ENCODE measurements at places on chromosomes 4 and X. TPM values are rescaled to one million over a fixed set of nuclear protein-coding genes. Genes with fewer than 3 reads are reported as not detected.

DNA sequence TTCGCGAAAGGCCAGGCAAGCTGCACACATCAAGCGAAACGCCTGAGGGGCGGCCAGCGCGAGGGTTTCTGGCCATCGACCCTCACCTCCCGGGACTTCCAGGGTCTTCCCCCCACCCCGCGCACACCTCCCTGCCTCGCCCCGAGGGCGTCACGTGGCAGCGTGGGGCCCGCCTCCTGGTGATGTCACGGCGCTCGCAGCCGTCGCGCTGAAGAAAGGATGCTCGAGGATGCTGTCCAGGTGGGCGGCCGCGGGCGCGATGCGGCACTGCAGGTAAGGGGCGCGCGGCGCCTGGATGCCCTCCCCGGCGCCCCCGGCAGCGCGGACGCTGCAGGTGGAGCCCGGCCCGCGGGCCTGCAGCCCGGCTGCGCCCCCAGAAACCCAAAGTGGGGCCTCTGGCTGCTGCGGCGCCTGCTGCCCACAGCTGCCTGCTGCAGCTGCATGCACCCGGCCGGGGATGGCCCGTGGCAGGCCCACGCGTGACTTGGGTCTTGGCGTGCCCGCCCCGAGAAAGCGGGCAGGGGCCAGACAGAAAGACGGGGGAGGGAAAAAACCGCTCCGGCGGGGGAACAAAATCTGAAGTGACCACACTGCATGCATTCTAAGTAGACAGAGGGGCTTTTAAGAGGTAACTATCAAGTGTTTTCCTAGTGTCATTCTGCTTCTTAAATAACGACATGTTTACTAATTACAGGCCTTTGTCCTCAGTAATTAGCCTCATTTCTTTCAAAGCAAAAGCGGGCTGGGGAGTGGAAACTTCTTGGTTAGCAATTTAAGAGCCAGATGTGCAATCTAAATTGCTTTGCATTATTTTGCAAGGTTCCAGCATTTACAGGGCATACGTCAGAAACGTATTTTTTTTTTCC lies 1.7 kb downstream of the CLCN4 start:
- H3K27me3 ChIP-seq: peaks cover 5% of the 10 kb centered on the region
- no peak overlapping the region for H3K27ac ChIP-seq
- no peaks in the 10 kb centered on the region for H3K36me3 ChIP-seq
- peaks cover 26% of the 10 kb centered on the region for H3K4me1 ChIP-seq
- peak overlapping the region; percentile 24 for H3K4me3 ChIP-seq

The USP9X gene
- 218 TPM for total RNA-seq

DNA sequence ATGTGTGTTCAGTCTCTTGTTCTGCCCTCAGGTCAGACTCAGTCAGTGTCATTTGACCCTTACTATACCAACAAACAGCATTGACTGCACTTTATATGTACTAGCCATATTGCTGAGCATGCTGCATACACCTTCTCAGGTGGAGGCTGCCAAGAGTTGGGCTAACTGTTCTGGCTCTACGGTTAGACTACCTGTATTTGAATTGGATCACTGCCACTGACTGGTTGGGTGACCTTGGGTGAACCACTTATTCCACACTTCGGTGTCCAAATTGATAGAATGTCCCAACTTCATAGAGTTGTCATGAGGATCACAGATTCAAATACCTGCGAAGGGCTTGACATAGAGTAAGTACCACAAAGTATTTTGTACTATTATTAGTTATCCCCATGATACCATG lies 91.2 kb upstream of the GPR50 start:
- peak; percentile 48 for DNase-seq
- H3K27me3 ChIP-seq: no peaks in the 10 kb centered on the region
- no peak overlapping the region for H3K27ac ChIP-seq

DNA sequence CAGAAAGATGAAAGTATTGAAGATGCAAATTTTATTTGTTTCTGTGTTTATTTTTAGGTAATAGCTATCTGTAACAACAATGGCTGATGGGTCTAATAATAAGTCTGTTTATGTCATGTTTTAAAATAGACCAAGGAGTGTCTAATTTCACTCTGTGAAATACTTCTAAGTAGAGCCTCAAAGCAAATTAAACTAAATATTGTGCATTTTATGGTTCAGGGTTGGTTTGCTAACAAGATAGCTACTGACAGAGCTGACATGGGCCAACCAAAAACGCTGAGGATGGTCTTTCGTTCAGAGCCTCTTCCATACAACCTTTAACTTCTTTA lies 437.6 kb upstream of the CTSO start:
- no peaks in the 10 kb centered on the region for H3K36me3 ChIP-seq
- no peaks in the 10 kb centered on the region for H3K27me3 ChIP-seq
- DNase-seq: no peak

The SLC4A4 gene
- 95.3 TPM for total RNA-seq

The ERAS gene
- total RNA-seq: not detected

GRCh38 chr4:5448221-5448620 lies 260.1 kb downstream of the EVC2 start:
- H3K27me3 ChIP-seq: no peaks in the 10 kb centered on the region
- no peak for DNase-seq
- no peak overlapping the region for H3K4me3 ChIP-seq
- no peaks in the 10 kb centered on the region for H3K36me3 ChIP-seq

DNA sequence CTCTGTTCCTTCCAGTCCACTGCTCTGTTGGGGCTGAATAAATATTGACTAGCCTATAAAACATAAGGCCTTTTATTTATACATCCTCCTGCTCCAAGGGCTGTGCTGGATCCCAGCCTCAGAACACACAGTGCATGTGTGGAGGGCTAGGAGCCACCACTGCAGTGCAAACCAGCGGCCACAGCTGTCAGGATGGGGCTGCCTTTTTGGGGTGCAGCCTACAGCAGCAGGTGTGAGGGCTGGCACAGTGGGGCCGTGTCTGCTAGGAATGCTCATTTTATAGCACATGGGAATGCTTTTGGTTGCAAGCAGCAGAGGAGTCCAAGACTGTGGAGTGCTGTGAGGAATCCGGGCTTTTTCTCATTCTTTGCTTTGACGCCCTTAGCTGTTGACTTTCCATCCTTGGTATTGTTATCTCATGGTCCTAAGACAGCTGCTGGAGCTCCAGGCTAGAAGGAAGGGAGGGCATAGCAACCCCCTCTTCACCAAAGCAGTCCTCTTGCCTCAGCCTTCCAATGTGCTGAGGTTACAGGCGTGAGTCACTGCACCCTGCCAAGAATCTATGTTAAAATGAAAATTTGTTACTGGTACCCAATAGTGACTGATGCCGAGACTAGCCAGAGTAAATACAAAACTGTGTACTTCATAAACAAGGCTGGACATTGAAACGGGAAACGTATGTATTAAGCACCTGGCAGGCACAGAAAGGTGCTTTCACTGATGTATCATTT lies 334.3 kb upstream of the GATB start:
- H3K27me3 ChIP-seq: no peaks in the 10 kb centered on the region
- H3K27ac ChIP-seq: no peak overlapping the region
- no peaks in the 10 kb centered on the region for H3K36me3 ChIP-seq
- no peak for DNase-seq

DNA sequence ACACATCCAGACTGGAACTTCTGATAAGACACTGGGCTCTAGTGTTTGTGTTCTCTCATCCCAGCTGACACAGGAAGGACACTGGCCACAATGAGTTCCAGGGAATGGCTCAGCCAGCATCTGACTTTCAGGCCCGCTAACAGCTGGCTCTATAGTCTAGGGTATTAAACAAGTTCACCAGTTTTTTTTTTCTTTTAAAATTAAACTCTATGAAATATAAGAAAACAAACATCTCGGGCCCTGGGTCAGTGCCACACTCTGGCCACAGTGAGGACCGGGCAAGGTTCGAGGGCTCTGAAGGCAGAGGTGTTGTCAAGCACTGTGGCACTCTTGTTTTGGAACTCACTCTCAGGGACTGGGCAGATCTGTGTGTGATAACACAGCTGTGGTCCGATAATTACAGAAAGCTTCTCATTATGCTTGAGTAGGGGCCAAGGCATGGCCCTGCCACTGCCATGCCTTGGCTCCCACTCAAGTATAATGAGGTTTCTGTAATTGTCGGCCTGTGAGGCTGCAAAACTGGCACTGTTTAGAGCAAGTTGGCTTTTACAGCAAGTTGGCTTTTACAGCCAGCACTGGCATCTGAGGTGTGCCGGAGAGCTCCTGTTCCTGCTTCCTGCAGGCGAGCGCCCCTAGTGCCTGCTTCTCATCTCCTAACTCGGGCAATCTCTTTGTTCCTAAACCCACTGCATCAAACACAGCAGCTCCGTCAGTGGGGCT lies 62.8 kb downstream of the PPP1R2C start:
- DNase-seq: peak; percentile 79
- no peaks in the 10 kb centered on the region for H3K4me1 ChIP-seq
- H3K36me3 ChIP-seq: no peaks in the 10 kb centered on the region
- H3K4me3 ChIP-seq: no peak overlapping the region
- no peak overlapping the region for H3K27ac ChIP-seq

The SORBS2 gene
- total RNA-seq: 9.0 TPM

The GPR82 gene
- not detected for total RNA-seq

- DNase-seq: no peak
- H3K27ac ChIP-seq: no peak overlapping the region
- no peak overlapping the region for H3K4me3 ChIP-seq
- peaks cover 13% of the 10 kb centered on the region for H3K27me3 ChIP-seq
- no peaks in the 10 kb centered on the region for H3K4me1 ChIP-seq
These were observed 63.9 kb upstream of the PSAPL1 start for GRCh38 chr4:7498446-7499200.

The CWH43 gene
- total RNA-seq: not detected

The C1QTNF7 gene
- 73.2 TPM for total RNA-seq

The GAGE13 gene
- not detected for total RNA-seq

DNA sequence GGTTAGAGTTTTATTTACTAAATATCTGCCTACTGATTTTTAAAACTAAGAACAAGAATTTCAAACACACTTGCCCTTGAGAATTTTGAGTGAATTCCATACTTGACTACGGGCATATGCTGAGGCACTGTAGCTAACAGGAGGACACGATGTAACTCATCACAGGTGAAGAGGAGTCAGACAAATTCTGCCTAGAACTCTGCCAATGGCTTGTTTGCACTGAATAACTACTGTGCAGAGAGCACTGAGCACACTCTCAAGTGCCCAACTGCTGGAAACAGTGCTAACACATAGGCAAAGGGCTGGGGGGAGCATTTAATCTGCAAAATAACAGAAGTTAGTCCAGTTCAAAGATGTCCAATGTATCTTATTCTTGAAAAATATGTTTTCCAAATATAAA lies 104.4 kb downstream of the WDFY3 start:
- no peak for DNase-seq
- peaks cover 17% of the 10 kb centered on the region for H3K36me3 ChIP-seq
- no peak overlapping the region for H3K4me3 ChIP-seq
- H3K4me1 ChIP-seq: no peaks in the 10 kb centered on the region
- H3K27ac ChIP-seq: no peak overlapping the region

- DNase-seq: no peak
- no peaks in the 10 kb centered on the region for H3K36me3 ChIP-seq
- H3K4me3 ChIP-seq: no peak overlapping the region
- no peak overlapping the region for H3K27ac ChIP-seq
- H3K4me1 ChIP-seq: peaks cover 19% of the 10 kb centered on the region
- no peaks in the 10 kb centered on the region for H3K27me3 ChIP-seq
These were observed 23.0 kb downstream of the SNX25 start for GRCh38 chr4:185232370-185232769.

- H3K4me1 ChIP-seq: no peaks in the 10 kb centered on the region
- peaks cover 40% of the 10 kb centered on the region for H3K36me3 ChIP-seq
- no peak overlapping the region for H3K4me3 ChIP-seq
- no peak overlapping the region for H3K27ac ChIP-seq
- DNase-seq: peak; percentile 47
- H3K27me3 ChIP-seq: no peaks in the 10 kb centered on the region
These were observed 36.8 kb downstream of the NSD2 start for GRCh38 chr4:1907848-1908525.

DNA sequence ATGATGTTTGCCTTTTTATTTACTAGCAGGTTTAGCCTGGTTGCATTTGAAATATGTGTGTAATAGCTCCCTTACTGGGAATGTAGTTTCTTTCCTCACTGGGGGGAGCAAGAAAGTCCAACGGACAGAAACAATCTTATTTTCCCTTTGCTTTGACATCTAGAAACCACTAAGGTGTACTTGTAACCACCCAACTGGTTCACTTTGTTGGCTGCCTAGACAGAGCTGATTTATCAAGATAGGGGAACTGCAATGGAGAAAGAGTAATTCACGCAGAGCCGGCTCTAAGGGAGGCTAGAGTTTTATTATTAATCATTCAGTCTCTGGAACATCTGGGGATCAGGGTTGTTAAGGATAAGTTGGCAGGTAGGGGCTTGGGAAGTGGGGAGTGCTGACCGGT lies 30.3 kb downstream of the XG start:
- no peak overlapping the region for H3K27ac ChIP-seq
- DNase-seq: no peak
- no peak overlapping the region for H3K4me3 ChIP-seq
- H3K27me3 ChIP-seq: no peaks in the 10 kb centered on the region
- H3K4me1 ChIP-seq: no peaks in the 10 kb centered on the region
- no peaks in the 10 kb centered on the region for H3K36me3 ChIP-seq

DNA sequence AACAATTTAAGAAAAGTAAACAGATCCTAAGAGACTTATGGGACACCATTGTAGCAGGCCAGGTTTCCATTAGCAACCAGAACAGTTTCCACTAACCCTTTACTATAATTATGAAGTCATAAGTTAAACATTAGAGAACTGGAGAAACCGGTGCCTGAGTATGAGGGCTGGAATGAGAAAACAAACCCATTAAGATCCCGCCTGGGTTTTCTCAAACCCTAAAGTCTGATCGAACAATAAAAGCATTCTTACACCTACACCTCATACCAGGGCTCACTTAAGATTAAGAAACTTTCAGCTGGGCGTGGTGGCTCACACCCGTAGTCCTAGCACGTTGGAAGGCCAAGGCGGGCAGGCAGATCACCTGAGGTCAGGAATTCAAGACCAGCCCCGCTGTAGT lies 13.7 kb upstream of the DHX15 start:
- DNase-seq: peak; percentile 72
- no peaks in the 10 kb centered on the region for H3K27me3 ChIP-seq
- H3K4me1 ChIP-seq: peaks cover 5% of the 10 kb centered on the region
- no peak overlapping the region for H3K4me3 ChIP-seq
- H3K36me3 ChIP-seq: no peaks in the 10 kb centered on the region

DNA sequence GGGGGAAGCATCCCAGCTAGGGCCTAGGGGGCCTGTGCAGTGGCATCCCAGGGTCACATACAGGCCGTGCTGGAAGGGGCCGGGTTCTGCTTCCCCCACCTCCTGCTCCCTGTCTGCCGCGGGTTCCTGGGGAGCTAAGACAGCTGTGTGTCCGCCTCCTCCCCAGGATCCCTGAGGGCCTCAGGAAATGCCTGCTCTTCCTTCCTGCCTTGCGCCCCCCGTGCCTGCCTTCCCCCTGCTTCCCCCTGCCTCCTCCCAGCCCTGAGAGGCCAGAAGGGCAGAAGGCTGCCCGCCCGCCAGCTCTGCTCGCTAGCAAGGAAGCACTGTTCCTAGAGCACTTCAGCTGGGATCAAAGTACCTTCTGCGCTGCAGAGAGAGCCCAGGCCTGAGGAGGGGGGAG lies 2.9 kb upstream of the BGN start:
- H3K27me3 ChIP-seq: peaks cover 22% of the 10 kb centered on the region
- H3K36me3 ChIP-seq: no peaks in the 10 kb centered on the region

DNA sequence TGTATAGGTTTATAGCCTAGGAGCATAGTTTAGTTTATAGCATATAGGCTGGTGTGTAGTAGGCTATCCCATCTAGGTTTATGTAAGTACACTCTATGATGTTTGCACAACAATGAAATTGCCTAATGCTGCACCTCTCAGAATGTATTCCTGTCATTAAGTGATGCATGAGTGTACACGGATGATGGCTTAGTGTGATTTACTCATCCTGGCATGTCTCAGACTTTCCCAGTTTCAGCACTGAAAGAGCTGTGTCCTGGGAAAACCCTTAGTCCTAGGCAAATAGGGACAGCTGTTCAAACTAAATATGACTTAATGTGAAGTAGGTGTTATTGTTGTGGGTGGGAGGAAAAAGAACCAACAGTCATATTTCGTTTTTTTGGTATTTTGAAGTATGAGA lies 264.9 kb upstream of the MAGEB18 start:
- no peaks in the 10 kb centered on the region for H3K36me3 ChIP-seq
- peak; percentile 3 for DNase-seq
- no peak overlapping the region for H3K27ac ChIP-seq
- H3K4me1 ChIP-seq: no peaks in the 10 kb centered on the region

The RNF175 gene
- total RNA-seq: not detected
